Smooth muscle cell of the coronary artery (primary cell): ENCODE measurements at places on chromosomes 11 and 22. TPM values are rescaled to one million over a fixed set of nuclear protein-coding genes. Genes with fewer than 3 reads are reported as not detected.

Gene MIOX
- not detected in 2 replicates for total RNA-seq

Gene SCGB1A1
- total RNA-seq, result not detected in 2 replicates

Gene TRIM51
- not detected in 2 replicates for total RNA-seq

Gene CASP1
- total RNA-seq, result 5.9 and 56.3 TPM in 2 replicates

Gene ALDH3B1
- 18.6 and 32.2 TPM in 2 replicates for total RNA-seq

Gene RASSF10
- total RNA-seq, result 1.3 TPM in 1 of 2 replicates, not detected in the other

Gene GRM5
- under 0.01 TPM in 1 of 2 replicates, not detected in the other for total RNA-seq

Gene OR51G1
- total RNA-seq, result not detected in 2 replicates
